ENCODE measurements at places on chromosomes 16 and 17.

GRCh38 chr17:44308320-44308818, at the start of gene RUNDC3A:
RUNDC3A (plus strand) TSS chr17:44308601; CDS start chr17:44308833, 232 bp downstream.
- DNase-seq: no peak

DNA sequence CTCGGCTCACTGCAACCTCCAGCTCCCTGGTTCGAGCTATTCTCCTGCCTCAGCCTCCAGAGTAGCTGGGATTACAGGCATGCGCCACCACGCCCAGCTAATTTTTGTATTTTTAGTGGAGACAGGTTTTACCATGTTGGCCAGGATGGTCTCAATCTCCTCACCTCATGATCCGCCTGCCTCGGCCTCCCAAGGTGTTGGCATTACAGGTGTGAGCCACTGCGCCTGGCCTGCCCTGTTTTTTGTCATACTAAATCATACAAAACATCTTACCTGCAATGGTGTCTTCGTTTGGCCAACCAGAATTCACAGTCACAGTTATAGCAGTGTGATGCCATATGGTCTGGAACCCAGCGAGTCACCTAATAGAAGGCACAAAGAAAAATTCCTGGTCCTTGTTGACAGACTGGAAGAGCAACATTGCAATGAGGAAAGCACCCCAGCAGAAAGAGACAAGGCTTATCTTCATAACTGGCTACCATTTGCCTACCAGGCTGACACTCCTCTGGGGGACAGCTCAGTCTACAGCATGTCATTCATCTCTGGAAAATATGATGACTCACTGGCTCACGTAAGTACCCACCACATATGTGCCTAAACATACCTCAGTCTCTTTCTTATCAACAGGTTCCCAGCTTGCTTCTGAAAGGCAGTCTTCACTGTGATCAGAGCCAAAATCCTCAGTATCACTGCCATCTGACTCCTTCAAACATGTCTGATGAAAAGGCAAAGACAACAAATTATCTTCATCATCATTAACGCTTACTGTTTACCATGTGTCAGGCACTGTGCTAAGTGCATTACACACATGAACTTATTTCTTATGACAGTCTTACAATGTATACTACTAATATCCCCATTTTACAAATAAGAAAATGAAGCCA, 4.3 kb upstream of the HSF5 start:
- no peak for DNase-seq

GRCh38 chr17:64130559-64131001, 636 bp upstream of the ERN1 start:
- DNase-seq: no peak

DNA sequence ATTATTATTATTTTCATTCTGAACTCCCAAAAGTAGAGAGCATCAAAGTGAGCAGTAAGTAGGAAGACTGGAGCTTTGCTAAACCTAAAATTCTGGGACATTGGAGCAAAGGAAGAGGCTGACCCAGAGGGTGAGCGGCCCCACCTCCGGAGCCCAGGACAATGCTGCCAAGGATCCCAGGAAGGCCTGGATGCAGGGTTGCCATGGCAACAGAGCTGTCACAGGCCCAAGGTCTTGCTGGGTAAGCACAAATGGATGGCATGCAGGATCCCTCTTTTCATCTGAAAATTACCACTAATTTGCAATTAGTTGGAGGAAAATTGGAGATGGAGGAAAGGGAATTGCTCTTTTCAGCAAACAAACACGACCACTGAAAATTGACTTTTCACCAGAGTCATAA, 457.9 kb upstream of the CDH5 start:
- DNase-seq: no peak

GRCh38 chr17:14762736-14763479, 462.0 kb downstream of the HS3ST3B1 start:
- DNase-seq: no peak
